ENCODE measurements at places on chromosomes 6 and 20.

DNA sequence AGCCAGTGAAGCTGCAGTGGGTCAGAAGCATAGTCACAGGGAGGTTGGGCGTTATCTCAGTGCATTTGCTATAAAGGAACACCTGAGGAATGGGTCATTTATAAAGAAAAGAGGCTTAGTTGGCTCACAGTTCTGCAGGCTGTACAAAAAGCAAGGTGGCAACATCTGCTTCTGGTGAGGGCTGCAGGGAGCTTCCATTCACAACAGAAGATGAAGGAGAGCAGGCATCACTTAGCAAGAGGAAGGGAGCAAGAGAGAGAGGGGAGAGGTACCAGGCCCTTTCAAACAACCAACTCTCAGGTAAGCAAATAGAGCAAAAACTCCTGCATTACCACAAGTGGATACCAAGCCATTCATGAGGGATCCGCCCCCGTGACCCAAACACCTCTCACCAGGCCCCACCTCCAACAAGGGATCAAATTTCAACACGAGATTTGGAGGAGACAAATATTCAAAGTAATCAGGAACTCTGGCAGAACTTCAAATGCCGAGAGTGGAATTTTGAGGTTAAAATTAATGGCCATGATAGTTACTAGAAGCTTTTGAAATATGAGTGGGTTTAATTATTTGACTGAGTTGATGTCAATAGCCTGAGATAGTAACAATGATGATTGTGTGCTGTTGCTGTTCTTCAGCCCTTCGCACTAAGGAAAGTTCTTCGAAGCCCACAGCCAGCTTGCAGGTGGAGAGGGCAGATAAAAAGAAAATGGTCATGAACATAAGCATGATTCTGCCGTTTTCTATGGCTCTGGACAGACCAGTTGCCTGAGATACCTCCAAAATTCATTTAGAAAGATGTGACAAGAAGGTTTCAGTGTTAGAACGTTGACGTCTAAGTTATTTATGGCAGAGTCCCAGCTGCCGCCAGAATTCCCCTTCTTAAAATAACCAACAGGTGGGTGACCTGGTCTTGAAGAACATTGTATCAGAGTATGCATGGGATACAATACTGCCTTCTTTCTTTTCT lies 55.3 kb upstream of the ADTRP start:
- no peak for DNase-seq

- no peak for DNase-seq
Measured at GRCh38 chr6:52725143-52725534, 38.1 kb downstream of the GSTA2 start.

- no peak for DNase-seq
Measured at GRCh38 chr6:134472661-134473060, 154.7 kb upstream of the SGK1 start.

GRCh38 chr6:8939615-8940014 lies 504.3 kb upstream of the SLC35B3 start:
- no peak for DNase-seq

GRCh38 chr6:16961577-16961976 lies 140.3 kb upstream of the STMND1 start:
- no peak for DNase-seq

- DNase-seq = no peak
Measured at GRCh38 chr6:87330961-87331360, 1.9 kb upstream of the GJB7 start.

DNA sequence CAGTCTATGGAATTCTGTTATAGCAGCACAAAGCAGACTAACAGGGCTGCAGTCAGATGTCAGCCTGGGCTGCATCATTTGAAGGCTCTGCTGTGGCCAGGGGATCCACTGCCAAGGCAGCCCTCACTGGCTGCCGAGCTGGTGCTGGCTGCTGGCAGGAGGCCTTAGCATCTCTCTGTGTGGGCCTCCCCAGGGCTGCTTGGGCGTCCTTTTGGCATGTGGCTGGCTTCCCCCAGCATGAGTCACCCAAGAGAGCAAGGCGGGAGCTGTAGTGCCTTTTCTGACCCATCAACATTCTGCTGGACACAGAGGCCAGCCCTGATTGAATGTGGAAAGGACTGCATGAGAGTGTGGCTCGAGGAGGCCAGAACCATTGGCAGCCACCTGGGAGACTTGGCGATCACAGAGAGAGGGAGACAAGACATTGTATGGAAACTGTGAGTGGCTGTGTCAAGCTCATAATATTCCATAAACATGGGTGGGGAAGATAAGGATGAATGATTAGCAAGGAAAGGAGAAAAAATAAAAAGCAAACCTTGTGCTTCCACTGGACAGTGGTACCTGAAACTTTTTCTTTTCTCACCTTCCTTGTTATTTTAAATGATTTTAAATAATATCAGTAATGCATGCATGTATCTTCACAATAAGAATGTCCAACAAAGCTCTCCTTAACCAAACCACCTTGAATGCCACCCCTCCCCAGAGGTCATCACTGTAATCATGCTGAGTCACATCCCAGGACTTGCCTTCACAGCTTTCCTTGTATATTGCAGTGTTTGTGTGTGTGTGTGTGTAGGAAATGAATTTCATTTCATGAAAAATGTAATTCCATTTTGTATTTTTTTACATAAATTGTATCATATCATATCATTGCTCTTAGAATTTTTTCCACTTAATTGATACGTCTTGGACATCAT lies 55.0 kb upstream of the VSX1 start:
- DNase-seq = no peak

DNA sequence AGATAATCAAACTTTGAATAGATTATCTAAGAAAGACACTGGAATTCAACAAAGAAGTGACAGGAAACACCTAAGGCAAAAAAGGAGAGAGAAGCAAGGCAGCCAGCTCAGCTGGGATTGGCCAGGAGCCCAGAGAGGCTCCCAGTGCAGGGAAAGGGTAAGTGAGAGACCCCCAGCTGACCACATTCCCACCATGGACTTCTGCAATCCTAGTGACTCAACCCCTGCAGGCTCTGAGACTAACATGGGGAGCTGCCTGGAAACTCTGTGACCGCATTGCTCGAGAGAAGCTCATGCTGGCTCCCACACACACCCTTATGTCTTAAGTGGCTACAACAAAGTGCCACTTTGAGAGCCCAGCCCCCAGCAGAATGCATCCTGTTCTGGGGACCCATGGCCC lies 215.1 kb downstream of the PACRG start:
- no peak for DNase-seq

GRCh38 chr6:123771126-123771525 lies 32.5 kb upstream of the NKAIN2 start:
- DNase-seq = no peak

DNA sequence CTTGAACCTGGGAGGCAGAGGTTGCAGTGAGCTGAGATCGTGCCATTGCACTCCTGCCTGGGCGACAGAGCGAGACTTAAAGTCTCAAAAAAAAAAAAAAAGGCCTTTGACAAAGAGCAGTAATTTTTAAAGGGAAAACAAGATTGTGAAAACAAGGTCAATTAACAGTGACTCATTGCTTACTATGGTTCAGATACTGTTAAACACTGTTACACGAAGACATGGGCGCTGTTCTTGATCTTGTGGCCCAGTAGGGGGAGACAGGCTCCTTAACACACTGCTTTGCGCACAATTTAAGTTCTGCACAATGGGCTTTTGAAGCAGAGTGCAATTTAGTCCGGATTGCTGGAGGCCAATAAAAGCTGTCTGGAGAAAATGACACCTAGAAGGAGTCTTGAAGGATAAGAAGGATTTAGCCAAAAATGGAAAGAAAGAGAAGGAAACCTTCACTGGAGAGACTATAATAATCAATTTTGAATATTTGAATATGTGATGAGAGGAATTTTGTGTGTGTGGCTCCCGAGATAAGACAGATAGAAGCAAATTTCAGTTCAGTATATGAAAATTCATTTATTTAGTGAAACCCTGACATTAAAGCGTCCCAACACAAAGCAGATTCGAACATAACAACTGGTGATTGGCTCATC lies 6.0 kb upstream of the LATS1 start:
- DNase-seq = no peak

DNA sequence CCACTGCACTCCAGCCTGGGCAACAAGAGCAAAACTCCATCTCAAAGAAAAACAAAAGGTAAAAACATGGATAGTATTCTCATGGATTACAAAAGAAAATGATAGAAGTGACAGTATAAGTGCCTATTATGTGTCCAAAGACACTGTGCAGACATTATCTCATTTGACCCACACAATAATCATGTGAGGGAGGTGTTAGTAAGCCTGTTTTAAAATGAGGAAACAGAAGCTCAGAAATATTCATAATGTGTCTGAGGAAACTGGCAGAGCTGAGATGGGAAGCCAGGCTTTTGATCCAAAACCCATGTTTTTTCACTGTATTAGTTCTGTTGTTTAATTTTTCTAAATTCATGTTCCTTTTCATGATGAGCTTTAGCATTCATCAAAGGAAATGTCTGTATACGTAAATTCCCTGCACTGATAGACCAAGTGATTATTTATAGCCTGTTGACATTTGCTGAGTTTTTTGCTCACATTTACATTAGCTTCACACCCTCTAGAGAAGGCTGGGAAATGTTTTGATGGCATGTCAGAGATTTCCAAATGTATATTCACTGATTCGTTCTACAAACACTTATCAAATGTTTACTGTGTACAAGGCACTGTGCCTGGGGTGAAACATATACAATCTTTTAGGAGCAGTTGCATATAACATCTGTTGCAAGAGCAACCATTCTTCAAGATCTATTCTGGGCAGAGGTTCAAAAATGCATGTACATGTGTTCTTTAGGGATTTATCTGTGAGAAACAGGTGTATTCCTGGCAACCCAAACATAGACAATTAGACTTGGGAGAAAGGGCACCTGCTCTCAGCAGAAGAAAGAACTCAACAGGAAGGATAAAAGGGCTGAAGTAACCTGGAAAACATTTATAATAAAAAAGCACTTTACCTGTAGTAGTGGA lies 331.5 kb downstream of the SAMD5 start:
- DNase-seq = no peak

DNA sequence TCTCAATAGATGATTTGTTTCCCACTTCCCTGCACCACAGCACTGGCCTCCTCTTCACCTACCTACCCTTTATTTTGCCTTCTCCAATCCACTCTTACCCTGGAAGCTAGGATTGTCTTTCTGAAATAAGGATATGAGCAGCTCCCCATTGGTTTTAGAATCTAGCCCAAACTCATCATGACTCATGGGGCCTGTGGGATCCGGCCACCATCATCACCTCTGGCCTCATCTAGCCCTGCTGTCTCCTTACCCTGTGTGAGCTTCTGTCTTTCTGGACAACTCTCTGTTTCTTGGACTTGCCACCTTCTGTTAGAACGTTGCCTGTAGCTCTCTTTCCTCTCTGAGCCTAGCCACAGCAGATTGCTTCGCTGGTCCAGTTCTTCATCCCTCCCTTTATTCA lies 277.1 kb downstream of the PAX1 start:
- no peak for DNase-seq

- DNase-seq = no peak
Measured at GRCh38 chr20:2333821-2334220, 38.0 kb downstream of the TGM3 start.

DNA sequence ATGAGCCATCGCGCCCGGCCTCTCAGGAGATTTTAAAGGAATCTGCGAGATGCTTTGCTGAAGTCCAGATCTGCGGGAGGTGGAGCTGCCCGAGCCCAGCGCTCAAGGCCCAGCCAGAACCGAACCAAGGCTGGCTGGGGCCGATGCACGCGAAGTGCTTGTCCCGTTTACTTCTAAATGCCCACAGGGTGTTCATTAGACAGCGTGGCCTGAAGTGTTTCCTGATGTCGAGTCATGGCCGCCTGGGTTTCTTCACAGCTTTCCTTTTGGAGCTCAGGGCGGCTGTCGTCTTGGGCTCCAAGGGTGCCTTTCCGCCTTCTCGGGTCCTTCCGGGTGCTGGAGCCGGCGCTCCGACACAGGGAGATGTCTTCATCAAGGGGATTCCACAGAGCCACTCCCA lies 25.1 kb upstream of the CCR6 start:
- no peak for DNase-seq

- DNase-seq = no peak
Measured at GRCh38 chr6:34514593-34515472, 41.3 kb downstream of the SPDEF start.

DNA sequence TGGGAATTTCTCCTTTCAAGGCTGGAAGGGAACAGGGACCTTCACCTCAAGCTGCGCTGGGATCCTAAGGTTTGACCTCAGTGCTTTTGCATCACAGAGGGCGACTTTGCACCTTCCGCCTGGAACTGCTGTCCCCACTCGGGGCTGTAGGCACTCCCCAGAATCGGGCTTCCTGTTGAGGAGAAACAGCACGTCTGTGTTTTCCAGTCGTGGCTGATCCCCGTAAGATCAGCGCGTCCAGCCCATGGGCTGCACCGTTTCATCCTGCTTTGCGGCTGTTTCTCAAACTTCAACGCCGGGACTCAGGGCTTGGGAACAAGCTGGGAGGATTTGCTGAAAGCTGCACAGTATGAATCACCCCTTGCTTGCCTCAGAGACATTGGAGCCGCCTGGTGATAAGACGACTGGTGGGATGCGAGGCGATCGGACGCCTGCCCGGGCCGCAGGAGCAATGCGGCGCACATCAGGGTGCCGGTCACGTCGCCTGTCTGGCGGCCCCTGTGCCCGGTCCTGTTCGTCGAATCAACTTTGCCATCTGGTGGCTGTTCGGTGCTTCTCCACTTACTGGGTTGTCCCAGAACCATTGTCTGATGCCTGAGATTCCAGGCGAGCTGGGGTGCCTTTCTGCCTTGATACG lies 53.6 kb upstream of the FRMD1 start:
- DNase-seq = no peak

DNA sequence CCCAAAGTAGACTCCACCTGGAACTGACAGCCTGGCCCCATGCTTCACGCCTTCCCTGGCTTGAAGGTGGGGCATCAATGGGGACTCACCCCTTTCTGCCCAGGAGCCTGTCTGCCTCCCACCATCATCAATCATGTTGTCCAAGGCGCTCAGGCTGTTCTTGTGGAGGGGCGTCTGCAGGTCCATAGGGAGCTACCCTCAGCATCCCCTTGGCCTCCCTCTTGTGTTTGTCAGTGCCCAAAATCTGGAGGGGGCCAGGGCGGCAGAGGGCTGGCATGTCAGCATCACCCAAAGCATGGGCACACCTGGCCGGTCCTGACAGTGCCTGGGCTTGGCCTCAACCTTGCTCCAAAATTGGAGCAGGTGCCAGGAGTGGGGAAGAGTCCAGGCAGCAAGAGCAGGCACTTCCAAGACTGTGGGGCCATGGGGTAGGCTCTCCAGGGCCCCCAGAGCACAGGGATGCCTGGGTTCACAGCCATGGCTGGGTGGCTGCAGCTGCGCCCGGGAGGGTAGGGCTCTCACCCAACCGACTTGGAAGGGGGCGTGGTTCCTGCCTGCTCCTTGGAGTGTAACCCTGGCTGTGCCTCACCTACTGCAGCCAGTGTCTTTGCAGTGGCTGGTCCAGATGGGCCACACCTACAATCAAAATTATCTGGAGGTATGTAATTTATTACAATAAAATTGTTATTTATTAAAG lies 903.4 kb downstream of the EYS start:
- DNase-seq = no peak

DNA sequence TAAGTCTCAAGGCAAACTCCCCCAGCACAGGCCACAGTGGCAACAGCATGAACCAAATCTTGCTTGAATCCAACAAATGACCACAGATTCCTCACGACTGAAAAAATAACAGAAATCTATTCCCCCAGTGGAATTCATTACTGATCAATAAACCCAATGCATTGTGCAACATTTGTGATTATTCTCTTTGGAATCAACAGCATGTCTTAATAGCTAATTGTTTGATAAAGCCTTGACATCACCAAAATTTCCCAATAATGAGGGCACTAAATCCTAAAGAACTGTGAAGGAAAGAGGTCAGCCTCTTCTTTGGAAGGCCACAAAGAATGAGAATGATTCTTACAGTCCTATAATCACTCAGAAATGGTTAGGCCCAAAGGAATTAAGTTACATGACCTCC lies 5.8 kb downstream of the SCML4 start:
- DNase-seq = no peak
